B cell (primary cell): ENCODE measurements at places on chromosomes 7 and 10.

DNA sequence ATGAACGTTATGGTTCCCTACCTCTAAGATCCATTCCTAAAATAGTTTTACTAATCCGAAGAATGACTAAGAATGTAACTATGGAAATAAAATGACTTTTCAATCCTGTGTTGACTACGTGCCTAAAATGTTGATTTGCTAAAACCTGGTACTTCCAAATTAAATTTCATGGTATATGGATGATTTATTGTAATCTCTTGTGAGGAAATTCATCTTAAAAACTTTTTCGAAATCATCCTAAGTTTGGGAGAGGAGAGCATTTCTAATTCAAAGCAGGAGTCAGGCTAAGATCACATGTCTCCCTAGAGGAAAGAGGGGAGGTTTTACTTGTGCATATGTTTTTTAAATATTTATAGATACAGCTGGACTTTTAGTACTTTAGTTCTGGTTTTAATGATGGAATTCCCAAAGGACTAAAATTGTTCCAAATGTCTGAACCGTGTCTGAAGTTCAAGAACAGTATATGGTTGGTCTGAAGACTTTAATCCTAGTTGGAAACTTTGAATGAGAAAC, 483.9 kb downstream of the AUTS2 start:
- no peak for DNase-seq

- no peak for DNase-seq
These were observed 36.0 kb upstream of the KCNMA1 start for GRCh38 chr10:77673515-77674140.

DNA sequence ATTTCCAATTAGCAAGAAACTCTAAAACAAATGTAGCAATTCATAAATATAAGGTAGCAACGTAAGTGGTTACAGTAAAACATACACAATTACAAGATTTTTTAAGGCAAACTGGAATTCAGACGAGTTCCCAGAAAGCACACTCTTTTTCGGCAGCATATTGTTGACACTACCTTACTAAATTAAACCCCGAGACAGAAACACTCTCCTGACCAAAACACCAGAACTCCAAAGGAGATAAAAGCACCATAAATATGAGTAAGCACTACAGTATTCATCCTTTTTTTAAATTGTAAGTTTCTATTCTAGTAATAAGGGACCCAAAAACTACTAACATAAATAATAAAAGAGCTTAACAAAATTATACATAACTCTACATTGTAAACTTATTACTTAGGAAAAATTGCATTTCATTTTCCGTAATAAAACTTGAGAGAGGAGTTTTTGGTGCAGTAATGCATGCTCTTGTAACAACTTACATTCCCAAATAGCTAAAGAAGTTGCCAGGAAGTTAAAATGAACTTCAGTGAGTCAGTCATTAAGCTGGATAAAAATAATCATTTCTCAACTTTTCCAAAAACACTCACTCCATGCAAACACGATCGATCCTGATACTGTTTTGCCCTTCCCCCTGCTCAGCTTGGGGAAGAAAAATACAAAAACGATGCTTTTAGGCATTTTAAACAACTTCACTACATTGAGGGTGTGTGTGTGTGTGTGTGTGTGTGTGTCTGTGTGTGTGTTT, 2.0 kb downstream of the PIP4K2A start:
- DNase-seq, result no peak

- DNase-seq, result no peak
These were observed 220.5 kb downstream of the CCSER2 start for GRCh38 chr10:84548869-84549268.

GRCh38 chr10:774661-775244, 85.3 kb upstream of the DIP2C start:
- DNase-seq, result no peak
